ENCODE measurements at places on chromosomes 12 and 14.
A peak's percentile ranks its signal among the peaks of the same experiment; 100 is the strongest.

DNA sequence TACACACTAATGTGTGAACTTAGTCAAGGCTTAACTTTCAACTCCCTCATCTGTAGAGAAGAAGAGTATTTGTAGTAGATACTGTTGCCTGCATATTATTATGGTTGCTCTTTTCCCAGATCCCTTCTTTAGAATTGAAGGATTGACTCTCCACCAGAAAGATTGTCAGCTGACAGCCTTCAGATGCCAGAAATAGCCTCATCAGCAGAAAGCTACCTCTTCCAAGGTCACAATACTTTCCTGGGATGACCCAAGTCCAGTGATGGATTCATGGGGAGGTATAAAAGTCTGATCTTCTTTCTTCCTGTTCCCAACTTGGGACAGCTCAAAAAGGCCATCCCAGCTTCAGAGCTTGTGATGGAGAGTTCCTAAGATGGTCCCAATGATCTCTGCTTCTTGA lies 78.2 kb downstream of the TBX5 start:
- DNase-seq, result no peak

GRCh38 chr12:98439471-98439951 lies 75.9 kb upstream of the TMPO start:
- no peak for DNase-seq

- no peak for DNase-seq
These were observed 67.1 kb upstream of the DCN start for GRCh38 chr12:91249518-91250272.

DNA sequence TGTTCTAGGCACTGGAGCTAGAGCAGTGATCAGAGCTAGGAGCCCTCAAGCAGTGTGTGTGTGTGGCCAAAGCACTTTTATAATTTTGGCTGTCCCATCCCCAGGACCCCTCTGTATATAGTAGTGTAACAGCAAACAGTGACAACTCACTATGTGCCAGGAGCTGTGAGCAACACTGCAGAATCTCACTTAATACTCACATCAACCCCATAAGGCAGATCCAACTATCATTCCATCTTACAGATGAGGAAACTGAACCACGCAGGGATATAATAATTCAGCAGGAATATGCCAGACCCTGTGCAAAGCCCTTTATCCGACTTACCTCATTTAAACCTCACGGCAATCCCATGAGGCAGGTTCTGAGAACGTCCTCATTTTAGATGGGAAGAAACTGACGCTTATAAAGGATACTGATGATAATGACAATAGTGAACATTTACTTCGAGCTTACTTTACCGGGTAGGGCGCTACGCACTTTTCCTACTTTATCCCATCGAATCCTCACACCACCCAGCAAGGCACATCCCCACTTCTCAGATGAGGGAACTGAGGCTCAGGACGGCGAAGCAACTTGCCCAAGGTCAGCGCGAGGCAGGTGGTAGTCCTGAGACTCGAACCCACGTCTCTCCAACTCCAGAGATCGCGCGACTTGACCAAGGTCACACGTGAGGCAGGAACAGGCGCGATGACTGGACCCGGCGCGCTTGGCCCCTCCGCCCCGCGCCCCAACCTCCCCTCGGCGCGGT lies 687 bp downstream of the RAB35 start:
- DNase-seq, result no peak

DNA sequence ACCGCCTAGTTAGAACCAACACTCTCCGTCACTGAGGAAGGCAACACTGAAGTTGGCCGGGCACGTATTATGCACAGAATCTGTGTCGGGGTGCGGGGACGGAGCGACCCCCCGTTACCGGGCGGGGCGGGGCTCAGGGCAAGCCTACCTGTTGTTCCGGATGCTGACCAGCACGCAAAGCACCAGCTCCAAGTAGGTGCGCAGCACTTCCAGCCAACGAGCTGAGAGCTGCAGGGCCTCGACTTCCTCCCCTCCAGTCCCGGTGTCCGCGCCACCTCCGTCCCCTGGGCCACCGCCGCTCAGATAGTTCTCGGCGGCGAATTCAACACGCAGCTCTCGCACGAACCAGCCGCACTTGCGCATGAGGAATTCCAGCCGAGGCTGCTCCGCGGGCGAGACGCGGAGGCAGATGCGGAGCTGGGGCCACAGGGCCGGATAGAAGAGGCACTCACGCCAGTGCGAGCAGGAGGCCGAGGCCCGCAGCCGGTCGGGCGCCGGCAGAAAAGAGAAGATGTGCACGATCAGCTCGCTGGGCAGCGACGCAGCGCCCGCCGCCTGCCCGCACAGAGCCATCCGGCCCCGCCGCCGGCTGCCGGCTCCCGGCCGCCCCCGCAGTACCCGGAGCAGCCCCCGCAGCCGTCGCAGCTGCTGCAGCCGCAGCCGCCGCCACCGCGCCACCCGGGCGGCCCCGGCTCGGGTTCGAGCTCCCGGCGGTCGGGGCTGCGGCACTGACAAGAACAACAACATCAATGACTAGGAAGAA lies 636 bp downstream of the FBXO33 start:
- peak; percentile 27 for DNase-seq

DNA sequence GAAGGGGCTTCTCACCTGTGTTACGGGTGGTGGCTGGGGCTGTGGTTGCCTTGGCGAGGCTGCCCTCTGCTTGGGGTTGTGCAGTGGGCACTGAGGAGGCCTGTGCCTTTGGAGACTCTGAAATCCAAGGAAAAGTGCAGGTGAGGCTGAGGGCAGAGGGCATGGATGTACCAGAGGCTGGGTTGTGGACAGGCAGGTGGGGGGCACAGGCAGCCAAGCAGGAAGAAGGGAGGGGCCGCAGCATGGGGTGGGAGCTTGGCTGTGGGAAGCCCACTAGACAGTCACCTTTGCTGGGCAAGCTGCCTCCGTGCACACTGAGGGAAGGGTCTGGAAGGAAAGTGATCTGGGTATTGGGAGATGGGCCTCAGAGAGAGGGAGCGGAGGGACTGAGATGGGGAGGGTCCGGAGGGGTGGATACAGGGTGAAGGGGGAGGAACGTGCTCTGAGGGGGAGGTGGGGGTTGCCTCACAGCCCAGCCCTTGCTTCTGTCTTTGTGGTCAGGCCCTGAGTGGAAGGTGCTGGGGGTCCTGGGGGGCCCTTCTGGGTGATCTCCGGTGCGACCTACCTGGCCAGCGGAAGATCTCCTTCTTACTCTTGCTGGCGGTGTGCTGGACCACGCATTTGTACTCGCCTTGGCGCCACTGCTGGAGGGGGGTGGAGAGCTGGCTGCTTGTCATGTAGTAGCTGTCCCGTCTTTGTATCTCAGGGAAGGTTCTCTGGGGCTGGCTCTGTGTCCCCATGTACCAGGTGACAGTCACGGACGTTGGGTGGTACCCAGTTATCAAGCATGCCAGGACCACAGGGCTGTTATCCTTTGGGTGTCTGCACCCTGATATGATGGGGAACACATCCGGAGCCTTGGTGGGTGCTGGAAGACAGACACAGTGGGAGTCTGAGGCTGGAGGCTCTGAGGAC lies 318.7 kb downstream of the TMEM121 start:
- DNase-seq, result no peak

GRCh38 chr12:30794020-30794419 lies 39.3 kb upstream of the CAPRIN2 start:
- DNase-seq, result no peak

DNA sequence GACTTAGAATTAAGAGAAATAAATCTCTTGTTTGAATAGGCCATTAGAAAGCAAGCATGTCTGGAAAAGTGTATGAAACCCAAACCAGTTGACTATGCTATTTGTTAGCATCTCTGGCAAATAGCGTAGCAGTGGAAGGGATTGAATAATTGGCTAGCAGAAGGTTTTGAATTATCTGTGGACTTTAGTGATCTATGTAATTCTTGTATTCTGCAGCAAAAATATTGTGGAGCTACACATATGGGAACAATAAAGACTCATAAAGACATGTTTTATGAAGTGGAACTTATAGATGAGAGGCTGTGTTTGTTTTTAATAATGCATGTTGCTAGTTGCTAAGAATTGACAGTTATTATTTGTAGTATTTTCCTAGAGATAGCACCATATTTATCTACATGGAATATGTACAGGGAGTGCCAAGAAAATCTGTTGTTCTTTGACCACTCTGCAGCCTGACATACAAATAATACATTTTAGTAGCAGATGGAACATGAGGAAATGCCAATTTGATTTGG lies 4.7 kb downstream of the SRGAP1 start:
- no peak for DNase-seq

DNA sequence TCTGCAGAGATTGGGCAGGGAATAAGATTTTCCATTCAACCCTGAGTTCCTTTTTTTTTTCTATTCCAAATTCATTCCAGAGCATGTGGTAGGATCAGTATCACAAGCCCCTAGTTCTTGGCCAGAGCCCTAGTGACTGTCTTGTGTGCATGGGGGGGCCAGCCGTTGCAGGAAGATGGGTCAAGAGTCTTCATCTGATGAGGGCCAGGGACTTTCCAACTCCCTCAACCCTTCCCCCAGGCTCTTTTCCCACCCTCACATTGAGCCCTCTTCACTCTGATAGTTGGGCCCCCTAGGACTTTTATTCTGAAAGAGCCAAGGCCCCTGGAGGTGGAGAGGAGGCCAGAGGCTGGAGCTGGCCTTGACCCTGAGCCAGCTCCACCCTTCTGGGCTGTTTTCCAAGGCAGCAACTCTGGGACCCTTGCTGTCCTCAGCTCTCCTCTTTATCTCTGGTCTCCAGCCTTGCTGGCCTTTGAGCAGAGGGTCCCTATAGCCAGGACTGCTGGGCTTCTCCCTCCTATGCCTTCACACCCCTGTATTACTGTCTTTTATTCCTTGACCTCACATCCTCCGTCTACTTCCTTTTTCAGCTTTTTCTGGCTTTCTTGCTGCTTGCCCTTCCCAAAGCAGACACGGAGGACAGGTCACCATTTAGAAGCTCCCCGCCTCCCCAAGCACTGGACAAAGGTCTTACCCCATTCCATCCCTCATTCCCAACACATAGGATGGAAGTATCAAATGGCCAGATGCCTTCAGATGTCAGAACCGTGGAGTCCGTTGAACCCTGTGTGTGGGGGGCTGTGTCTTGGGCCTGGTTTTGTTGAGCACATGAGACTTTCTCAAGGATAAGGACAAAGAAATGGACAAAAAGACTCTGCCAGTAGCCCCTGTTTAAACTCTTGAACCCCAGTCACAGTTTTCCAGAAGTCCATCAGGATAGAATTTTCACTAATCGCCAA lies 5.6 kb downstream of the RBP5 start:
- DNase-seq, result no peak

DNA sequence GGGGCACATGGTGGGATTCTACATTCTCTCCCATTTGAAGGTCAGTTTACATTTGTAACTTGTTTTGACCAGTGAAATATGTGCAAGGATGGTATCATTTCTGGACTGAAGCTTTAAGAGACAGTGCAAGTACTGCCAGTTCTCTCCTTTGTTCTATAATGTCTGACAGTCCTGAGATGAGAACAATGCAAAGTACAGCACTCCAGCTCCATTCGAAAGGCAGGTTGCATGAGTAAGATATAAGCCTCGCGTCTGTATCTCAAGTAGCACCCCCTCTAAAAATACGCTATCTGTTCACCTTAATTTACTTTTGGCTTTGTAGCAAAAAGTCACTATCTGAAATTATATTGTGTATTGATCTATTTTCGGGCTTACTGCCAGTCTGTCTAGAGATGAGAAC lies 1122.2 kb upstream of the TMEM132C start:
- no peak for DNase-seq

DNA sequence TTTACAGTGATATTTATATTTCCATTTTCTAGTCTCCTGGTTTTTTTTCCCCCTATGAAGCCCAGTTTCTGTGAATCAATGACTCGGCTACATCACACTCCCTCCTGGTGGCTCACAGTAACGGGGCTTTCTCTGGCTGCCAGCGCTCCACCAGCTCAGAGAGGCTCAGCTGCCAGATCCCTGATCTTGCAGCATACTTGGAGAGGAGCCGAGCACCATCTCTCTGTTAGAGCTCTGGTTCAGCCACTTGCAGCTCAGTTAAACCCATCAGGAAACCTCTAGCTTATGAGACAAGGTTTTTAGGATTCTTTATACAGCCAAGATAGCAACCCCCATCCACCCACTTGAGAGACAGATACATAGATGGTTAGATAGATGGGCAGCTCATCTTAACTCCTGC lies 74.6 kb downstream of the CIT start:
- no peak for DNase-seq

- DNase-seq, result no peak
These were observed 273.6 kb downstream of the SUDS3 start for GRCh38 chr12:118649765-118650585.

- DNase-seq, result peak; percentile 4
These were observed 107.7 kb upstream of the CAND1 start for GRCh38 chr12:67161322-67161918.

DNA sequence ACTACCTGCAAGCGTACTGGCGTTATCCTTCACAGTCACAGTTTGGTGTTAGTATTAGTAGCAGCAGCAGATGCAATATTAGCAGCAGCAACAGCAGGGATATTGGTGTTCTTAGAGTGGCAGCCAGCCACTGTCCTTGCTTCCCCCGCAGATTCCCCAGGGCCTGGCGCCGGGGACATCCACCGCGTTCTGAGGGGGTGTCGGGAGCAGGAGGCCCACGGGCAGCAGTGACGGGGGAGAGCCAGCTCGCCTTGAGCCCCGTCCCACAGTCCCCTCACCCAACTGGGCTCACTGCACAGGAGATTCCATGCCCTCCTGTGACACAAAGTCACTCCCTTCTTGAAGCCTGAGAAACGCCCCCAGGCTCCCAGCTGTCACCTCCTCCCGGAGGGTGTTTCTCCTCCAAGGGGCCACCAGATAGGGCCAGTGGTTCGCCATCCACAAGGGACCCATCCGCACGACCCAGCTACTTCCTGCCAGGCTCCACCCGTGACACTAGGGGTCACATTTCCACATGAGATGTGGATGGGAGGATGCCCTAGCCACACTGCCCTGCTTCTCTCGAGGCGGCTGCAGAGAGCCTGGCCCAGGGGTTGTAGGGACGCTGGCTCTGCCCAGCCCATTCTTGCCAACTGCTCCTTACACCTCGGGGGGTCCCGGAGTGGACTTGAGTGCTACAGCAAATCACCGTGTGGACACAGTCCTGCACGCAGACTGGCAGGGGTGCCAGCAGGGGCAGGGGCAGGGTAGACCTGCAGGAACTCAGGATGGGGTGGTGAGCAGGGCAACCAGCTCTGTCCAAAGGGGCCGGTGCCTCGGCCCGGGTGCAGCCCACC lies 123.1 kb downstream of the PIWIL1 start:
- DNase-seq, result no peak

GRCh38 chr14:96578619-96579018 lies 76.4 kb downstream of the PAPOLA start:
- DNase-seq, result no peak

DNA sequence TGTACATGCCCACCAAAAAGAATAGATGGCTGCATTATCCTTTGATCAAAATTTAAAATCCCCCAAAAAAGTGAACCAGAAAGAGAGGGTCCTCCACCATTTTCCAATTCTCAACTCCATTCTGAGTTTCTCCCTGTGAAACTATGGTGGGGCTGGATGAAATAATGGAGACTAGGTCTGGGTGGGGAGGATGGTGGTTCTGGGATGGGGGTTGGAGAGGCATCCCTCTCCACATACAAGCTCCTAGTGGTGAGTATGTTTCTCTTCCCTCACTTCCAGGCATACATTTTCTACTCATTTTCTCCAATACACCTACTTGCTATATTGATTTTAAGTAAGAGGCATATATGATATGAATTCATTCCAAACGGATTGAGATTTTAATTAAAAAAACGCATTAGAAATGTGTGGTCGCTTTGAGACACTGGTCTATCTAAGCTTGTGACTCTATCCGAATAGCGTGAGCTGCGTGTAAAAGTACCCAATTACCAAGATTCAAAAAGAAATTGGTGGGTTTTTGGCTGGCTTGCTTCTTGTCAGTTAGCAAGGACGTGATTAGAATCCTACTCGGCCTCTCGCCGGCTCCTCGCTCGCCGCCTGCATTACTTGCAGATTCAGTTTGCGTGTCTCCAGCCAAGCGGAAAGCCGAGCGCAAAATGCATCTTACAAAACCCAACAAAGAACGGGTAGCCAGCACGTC lies 3.4 kb downstream of the ASCL1 start:
- no peak for DNase-seq
